ENCODE measurements at places on chromosomes 6 and 20.

GRCh38 chr6:150686566-150686965 is 86.9 kb downstream of the PLEKHG1 start:
- DNase-seq: no peak

- no peak for DNase-seq
These were observed 52.2 kb upstream of the UNC93A start for GRCh38 chr6:167238694-167239467.

DNA sequence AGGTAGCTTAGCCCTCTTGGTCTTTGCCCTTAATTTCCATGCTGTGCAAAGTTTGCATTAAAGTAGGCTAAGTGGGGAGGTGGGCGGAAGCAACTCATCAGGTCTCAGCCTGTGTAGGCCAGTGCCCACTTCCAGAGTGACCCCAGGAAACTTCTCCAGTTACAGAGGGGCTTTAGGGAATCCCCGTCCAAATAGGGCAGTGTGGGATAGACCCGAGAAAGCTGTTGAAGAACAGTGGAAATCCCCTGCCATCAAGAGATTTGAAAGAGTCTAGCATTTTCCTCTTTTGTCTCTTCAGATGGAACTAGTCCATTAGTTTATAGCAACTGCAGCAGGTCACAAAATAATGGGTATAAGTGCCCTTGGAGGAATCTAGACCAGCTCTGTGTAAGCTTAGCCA is 20.2 kb downstream of the SF3B5 start:
- no peak for DNase-seq

DNA sequence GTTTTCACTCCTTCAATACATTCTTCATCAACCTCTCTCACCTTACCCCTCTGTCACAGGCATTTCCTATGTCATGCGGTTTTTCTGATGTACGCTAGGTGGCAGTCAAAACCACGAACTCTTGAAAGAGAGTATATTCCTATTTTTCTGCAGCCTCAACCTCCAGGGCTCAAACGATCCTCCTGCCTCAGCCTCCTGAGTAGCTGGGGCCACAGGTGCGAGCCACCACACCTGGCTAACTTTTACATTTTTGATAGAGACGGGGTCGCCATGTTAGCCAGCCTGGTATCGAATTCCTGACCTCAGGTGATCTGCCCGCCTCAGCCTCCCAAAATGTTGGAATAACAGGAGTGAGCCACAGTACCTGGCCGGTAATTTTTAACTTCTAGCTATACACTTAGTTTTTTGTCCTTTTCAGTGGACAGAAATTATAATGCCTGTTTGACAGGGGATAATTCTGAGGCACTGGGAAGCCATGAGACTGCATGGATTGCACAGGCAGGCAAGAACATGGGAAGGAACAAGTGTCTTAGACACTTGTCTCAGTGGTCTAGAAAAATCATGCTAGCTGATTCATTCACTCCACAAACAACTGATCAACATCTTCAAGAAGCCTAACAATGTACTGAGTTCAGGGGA is 22.5 kb upstream of the HFE start:
- DNase-seq: no peak

GRCh38 chr20:51665543-51666118 is 102.6 kb downstream of the ATP9A start:
- DNase-seq: no peak
